ENCODE measurements at places on chromosomes 6 and 20.

GRCh38 chr20:2230726-2231488, 64.9 kb upstream of the TGM3 start:
- DNase-seq = no peak

GRCh38 chr6:156969233-156969632, 192.1 kb downstream of the ARID1B start:
- no peak for DNase-seq

- DNase-seq = no peak
These were observed 215.4 kb downstream of the TSHZ2 start for GRCh38 chr20:53187392-53188068.

DNA sequence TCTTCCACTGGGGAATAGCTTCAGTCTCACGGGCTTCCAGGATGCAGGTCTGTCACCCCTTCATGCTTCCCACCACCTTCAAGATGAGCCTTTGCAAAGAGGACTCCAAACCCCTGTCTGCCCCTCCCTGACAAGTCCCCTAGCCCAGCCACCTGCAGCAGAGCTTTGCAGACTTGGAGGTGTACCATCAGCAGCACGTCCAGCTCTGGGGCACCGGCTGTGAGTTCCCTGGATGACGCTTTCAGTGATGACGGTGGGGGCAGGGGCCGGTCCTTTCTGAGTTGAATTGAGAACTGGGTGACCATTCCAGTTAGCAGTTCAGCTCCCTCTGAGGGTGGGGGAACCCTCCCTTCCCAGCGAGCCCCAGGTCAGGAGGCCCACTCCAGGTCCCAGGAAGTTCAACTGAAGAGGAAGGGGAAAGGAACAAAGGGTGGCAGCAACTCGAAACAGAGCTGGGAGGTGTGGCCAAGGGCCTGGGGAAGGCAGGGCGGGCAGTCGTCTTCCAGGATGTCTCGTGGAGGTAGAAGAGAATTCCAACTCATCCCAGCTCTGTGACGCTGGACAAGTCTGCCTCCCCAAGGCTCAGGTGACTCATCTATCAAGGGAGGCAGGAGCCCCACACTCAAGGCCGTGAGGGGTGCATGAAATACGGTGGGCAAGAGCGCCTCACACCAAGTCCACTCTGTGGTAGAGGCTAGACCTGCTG, 86.0 kb downstream of the PTPN1 start:
- no peak for DNase-seq

DNA sequence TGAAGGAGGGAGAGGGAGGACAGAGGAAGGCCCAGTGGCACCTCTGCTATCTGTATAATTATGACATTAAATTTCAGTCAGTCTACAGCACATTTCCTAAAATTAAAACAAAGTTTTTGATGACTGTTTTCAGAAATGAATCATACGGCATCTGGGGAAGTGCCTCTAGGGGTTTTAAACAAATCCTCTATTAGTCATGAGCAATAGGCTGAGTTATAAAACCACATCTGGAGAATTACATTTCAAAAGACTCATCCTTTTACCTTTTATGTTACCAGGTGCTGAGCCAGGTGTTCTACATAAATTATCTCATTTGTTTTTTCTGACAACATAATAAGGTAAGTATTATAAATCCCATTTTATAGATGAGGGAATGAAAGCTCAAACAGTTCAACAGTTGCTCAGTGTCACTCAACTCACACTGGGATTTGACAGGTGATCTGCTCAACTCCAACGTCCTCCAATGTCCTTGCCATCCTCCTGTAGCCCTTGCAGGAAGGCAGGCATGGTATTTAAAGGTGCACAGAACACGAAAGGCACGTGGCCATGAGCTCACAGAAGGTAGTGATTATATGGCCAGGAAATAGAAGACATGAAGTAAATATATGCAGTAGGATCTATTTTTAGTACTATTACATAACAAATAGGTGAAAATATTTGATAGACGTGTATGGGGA, 184.2 kb upstream of the MAN1A1 start:
- no peak for DNase-seq

DNA sequence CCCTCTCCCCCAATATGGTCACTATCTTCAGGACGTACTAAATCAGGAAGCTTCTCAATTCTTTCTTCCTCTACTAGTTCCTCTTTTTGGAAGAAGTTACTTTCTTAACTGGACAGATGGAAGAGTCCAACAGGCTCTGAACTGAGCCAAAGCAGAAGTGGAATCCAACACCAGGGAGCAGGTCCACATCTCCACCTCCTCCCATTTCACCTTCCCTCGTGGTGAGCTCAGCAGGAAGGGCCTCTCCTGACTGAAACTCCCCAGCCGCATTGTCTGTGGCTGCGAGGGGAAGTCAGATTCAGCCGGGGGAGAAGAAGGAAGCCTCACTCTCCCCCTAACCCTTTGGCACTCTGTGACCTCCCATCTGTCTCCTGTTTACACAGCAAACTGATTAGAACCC, 63.8 kb upstream of the UST start:
- no peak for DNase-seq

GRCh38 chr6:160260367-160260766, 1.7 kb upstream of the SLC22A2 start:
- DNase-seq = no peak

DNA sequence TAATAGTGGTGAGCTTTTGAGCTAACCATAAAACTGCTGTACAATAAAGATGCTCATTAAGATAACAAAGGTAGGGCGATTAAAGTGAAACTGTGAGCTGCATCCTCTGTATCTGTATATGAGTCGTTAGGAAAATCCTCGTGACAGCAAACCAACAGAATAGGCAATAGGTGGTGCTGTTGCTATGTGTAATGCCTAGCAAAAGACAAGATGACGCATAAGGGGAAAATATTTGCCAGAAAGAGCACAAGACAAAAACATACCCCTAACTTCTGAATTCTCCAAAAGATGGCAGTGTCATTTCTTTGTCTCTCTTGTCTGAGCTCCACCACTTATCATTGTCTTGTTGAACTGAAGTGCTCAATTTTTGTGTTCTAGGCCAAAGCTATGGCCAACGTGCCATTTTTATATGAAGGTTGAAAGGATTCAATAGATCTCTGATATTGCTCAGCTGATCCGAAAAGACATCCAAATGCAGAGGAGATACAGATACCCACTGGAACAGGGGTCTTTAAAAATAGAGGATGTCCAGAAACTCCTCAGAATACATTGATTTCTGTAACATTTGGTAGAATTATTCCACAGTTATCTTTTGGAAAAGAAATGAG, 56.3 kb upstream of the ANKEF1 start:
- no peak for DNase-seq

DNA sequence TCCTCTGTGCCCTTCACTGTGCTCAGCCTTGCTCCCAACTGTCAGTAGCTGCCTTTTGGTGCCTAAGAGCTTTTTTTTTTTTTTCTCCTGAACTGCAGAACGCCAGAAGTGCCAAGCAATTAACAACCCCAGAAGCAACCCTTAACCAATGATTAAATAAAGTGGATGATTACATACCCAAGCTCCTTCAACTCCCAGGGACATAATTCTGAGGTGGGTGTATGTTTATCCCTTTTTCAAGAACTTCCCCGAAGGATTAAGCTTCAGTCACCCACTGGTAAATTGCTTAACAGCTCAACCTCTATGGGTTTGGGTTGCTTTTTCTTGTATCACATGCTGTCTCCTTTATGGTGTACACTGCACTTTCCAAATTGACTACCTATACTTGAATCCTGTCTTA, 41.1 kb downstream of the KLHL31 start:
- DNase-seq = no peak

GRCh38 chr6:166424431-166424830, 41.7 kb upstream of the MPC1 start:
- no peak for DNase-seq

DNA sequence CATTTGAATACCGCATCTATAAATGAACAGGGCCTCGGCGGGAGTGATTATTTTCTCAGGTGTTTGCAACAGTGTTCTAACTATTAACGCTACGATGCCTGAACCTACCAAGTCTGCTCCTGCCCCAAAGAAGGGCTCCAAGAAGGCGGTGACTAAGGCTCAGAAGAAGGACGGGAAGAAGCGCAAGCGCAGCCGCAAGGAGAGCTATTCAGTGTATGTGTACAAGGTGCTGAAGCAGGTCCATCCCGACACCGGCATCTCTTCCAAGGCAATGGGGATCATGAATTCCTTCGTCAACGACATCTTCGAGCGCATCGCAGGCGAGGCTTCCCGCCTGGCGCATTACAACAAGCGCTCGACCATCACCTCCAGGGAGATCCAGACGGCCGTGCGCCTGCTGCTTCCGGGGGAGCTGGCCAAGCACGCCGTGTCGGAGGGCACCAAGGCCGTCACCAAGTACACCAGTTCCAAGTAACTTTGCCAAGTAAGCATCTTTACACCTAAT, 70.9 kb downstream of the HFE start:
- DNase-seq = no peak

DNA sequence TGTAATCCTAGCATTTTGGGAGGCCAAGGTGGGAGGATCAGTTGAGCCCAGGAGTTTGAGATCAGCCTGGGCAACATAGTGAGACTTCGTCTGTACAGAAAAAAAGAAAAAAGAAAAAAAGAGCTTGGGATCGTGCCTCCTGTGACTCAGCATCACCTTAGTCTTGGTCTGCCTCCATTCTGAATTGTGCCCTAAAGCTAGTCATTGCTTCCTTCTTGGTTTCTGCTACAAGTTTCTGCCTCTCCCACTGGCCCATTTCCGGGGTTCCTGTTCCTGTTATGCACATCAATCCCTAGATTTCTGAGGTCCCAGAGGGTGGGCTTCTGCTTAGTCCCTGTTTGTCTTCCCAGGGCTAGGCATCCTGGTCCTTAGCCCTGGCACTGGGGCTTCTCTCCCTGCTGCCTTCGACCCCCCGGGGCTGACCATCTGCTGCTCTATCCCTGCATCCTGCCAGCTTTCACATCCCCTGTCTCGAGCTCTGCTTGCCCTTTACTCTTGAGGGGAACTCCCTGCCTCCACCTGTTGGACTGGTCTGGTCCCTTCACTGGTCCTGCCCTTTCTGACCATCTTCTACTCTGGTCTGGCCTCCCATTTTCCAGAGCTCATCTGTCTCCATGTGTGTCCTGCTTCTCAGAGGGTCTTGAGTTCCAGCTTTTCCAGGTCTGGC, 77.5 kb upstream of the ESR1 start:
- no peak for DNase-seq

- DNase-seq = no peak
These were observed 627.9 kb downstream of the PRKN start for GRCh38 chr6:162099685-162100084.

DNA sequence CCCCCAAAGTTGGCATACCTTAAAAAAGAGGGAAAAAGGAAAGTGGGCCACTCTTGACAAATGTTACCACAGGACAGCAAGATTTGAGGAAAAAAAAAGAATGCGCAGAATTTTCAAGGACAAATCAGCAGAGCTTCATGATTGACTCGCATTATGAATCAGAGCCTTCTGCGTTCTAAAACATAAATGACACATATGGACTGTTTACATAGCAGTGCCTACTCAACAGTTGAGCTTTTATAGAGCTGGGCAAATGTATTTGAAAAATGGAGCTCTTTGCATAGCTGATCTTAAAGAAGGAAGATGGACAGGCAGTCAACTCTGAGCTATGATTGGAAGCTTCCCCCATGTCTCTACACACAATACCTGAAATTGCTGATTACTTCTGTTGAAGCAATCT, 213.2 kb upstream of the NT5E start:
- DNase-seq = no peak
